ENCODE measurements at places on chromosomes 2 and 18. TPM values are rescaled to one million over a fixed set of nuclear protein-coding genes. Genes with fewer than 3 reads are reported as not detected.

Gene PDE11A
- not detected for total RNA-seq

Gene PTPRN
- not detected for total RNA-seq

Gene LINC00305
- not detected for total RNA-seq

Gene FBXO36
- 0.75 TPM for total RNA-seq

Gene MYO7B
- not detected for total RNA-seq

Gene CYP20A1
- total RNA-seq, result 50.8 TPM

Gene HAAO
- not detected for total RNA-seq

Gene C18orf54
- 3.8 TPM for total RNA-seq

Gene TP53I3
- 0.47 TPM for total RNA-seq

Gene IL36A
- not detected for total RNA-seq

Gene TNFAIP6
- total RNA-seq, result not detected

Gene APOB
- total RNA-seq, result not detected

Gene CYRIA
- total RNA-seq, result 0.11 TPM

Gene DNPEP
- 70.4 TPM for total RNA-seq

Gene C2orf74
- 19.3 TPM for total RNA-seq

Gene KCNJ3
- total RNA-seq, result not detected

Gene LRP1B
- total RNA-seq, result not detected

Gene CAPG
- 25.6 TPM for total RNA-seq

Gene SKOR2
- total RNA-seq, result not detected

Gene DTNB
- total RNA-seq, result 42.1 TPM

Gene RAX
- total RNA-seq, result not detected

Gene GALR1
- not detected for total RNA-seq

Gene FBXO48
- 6.5 TPM for total RNA-seq

Gene AFF3
- 3.9 TPM for total RNA-seq

Gene SGO2
- total RNA-seq, result 4.8 TPM

Gene EMILIN1
- total RNA-seq, result 0.81 TPM

Gene MRPL33
- total RNA-seq, result 43.4 TPM

Gene GAREM2
- total RNA-seq, result 3.2 TPM

Gene CYS1
- total RNA-seq, result not detected

Gene ERMN
- total RNA-seq, result 3.5 TPM

Gene PSMA8
- 0.67 TPM for total RNA-seq

Gene G6PC2
- total RNA-seq, result not detected

Gene PJVK
- 3.6 TPM for total RNA-seq

Gene CASP8
- total RNA-seq, result 199 TPM

Gene FZD7
- total RNA-seq, result 0.47 TPM

Gene ESPNL
- total RNA-seq, result 0.41 TPM

Gene STK16
- 21.1 TPM for total RNA-seq

Gene FIGN
- not detected for total RNA-seq

Gene RESP18
- total RNA-seq, result not detected

Gene PNPT1
- 26.5 TPM for total RNA-seq

All from CD4-positive, alpha-beta memory T cell (primary cell).